ENCODE measurements at places on chromosomes 7 and 10. TPM values are rescaled to one million over a fixed set of nuclear protein-coding genes. Genes with fewer than 3 reads are reported as not detected.

Gene KLF14
- total RNA-seq: not detected

Gene NUDT5
- 79.3 TPM for total RNA-seq

Gene VWDE
- total RNA-seq: 0.43 TPM

Gene RSPH10B2
- total RNA-seq: not detected

Gene SLC39A12
- total RNA-seq: not detected

Gene CCL24
- not detected for total RNA-seq

Gene UCMA
- not detected for total RNA-seq

Gene TEX36
- not detected for total RNA-seq

Gene LRRC27
- 4.8 TPM for total RNA-seq

Gene PIK3CG
- 18.7 TPM for total RNA-seq

Gene ZRANB1
- total RNA-seq: 16.0 TPM

Gene ATOH7
- not detected for total RNA-seq

Gene SFXN3
- total RNA-seq: 24.2 TPM

Gene MAP3K8
- total RNA-seq: 27.0 TPM

Gene PKD2L1
- total RNA-seq: 0.60 TPM

Gene PLCE1
- 0.12 TPM for total RNA-seq

Gene MEIG1
- not detected for total RNA-seq

Gene DGKI
- 18.2 TPM for total RNA-seq

Gene HELLS
- 120 TPM for total RNA-seq

Gene NKX6-2
- not detected for total RNA-seq

Gene ZNF107
- total RNA-seq: 18.5 TPM

Gene CDK14
- total RNA-seq: 0.49 TPM

All from activated T-cell treated with anti-CD3 and anti-CD28 coated beads, Interleukin-2, amount 50 U/mL, for 72 hours (primary cell).